ENCODE measurements at places on chromosomes 6 and 20.

DNA sequence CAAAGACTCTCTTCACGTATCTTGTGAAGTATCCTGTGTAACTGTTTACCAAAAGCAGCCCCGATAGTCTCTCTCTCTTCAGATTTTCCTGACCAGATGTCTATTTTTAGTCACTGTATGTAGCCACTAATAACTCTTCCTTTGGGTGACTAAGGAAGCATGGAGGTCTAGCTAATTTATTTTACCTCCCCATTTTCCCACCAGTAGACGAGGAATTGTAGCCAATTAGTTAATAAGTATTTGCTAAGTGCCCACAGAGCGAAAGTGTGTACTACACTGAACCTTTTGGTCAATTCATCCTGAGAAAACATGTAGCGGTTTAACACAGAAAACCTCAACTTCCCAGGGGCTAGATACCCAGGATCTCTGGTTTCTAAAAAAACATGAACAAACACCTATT, 180.6 kb downstream of the TBX18 start:
- peak; percentile 17 for DNase-seq

DNA sequence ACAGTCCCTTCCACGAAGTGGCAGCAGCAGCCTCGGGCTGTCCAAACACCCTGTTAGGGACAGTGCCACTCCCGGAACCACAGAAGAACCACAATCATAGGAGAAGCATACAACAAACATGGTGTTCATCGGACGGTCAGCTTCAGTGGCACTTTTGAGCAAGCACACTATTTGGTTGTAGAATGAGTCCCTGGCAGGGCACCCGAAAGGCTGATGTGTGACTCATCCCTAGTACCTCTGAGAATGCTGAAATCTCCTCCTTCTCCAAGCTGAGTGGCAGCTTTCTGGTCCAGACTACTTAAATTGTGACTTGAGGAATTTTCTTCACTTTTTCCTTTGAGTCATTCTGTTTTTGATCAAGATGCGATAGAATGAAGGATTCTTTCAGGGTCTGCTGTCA, 282.5 kb downstream of the ESR1 start:
- DNase-seq = peak; percentile 65

DNA sequence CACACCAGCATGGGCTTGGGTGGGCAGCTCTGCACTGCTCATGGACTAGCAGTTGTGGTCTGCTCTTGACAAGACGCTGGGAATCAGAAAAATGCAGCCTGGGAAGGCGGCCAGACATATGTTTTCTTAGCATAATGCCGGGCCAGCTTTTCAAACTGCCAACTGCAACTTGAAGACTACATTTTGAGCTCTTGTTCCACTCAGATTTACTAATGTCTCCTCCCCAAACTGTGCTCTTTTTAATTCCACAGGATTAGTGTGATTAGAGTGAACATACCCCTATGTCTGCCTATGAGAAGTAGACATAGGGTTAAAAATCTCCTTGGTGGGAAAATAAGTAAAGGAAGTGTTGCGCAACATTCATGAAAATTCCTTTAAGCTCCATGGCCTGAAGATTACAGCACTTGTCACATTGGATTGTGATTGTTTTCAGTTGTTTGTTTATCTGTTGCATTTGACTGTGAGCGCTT, 5.3 kb upstream of the FNDC1 start:
- peak; percentile 59 for DNase-seq

DNA sequence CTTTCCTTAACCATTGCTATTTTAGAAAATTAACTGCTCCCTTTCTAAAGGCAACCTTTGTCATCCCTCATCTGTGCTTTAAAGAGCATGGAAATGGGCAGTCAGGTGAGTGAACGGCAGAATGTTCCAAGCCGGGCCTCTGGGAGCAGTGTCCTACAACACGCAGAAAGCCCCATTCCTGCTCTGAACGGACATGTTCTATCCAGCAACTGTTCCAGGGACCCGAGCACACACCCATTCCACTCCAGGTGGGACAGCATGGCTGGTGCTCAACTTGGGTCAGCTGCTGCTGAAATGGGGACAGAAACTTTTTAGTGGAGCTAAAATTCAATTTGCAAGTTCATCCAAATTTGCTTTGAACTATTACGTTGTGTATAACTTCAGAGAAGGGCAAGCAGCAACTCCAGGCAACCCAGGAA, 26.7 kb downstream of the DIDO1 start:
- DNase-seq = peak; percentile 34

GRCh38 chr6:140809694-140810101, 1323.0 kb upstream of the GJE1 start:
- DNase-seq = no peak

DNA sequence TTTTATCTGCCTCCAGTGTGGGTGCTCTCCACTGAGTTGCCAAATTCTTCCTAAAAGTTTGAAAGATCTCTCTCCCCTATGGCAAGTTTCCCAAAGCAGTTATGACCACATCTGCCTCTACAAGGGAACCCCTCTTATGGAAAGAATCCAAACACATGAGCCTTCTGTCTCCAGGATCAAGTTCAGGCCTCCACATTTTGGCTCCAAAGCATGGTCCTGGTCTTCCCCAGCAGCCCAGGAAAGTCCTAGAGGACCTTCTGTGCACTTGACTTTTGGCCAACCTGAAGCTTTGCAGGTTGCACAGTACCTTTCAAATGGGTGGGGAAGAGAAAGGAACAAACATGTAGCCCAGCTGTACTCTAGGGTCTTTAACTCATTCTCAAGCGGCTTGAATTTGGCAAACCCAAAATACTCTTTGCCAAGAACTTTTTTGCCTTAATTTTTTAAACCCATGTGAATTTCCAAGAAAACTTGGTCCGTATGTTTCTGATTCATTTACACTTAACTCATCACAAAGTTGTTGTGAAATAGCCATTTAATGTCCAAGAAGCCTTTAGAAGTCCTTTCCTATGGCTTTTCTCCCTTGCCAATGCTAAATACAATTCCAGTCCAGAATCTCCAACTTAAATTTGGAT, 240.1 kb upstream of the TBX18 start:
- DNase-seq = peak; percentile 88

DNA sequence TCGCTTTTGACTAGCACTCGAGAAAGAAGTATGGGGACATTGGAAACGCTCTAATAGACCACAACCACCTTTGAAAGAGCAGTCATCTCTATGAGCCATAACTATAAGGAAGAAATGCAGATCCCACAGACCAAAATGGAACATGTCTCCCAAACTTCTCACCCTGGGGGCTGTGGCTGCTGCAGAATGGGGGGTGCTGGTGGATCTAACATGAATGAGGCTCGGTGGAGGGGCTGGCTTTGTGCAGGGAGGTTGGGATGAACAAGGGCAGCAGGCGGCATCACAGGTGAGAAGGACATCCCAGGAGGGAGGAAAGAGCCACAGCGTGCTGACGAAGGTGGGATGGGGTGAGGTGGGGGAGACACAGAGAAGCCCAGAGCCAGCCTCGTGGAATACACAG, 10.5 kb upstream of the CCR6 start:
- DNase-seq = no peak

Measured in cardiac fibroblast (primary cell).